Gastrocnemius medialis (tissue), 4 donors: ENCODE measurements at places on chromosomes 2 and 18.
A peak's percentile ranks its signal among the peaks of the same experiment; 100 is the strongest.

DNA sequence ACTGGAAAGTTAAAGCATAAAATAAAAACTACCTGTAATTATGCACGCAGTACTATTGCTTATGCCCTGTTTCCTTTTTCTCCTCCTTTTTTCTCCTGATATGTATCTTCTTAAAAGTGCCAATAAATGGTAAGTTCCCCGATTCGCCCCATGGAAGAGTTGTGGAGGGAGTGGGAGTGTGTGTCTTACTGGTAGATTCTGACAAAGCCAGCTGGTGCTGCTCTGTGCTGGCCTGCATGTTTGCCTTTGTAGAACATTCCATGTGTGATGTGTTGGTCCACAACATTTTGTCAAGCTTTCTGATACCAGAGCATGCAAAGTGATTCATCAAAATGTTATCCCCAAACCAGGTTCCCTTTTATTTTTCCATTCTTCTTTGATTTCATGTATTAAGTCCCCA, 356.9 kb upstream of the RAB12 start:
- DNase-seq, result no peak

DNA sequence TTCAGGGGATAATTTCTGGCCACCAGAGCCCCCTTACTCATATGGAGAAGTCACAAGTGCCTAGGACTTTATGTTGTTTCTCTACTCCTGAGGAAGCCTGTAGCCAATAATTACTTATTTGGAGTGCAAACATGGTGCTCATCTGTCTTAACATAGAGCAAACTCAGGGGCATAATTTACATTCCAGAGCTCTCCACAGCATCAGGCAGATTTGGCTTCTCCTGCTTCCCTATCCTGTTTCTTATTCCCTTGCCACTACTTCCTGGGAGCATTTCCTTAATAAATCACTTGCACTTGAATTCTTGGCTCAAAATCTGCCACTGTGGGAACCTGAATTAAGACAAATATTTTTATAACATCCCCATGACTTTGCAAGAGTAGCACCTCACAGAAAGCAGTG, 960.9 kb downstream of the SOCS6 start:
- DNase-seq, result no peak

GRCh38 chr2:189409131-189409530, 32.1 kb upstream of the WDR75 start:
- no peak for DNase-seq

GRCh38 chr2:24832073-24832461, 38.8 kb downstream of the CENPO start:
- DNase-seq, result peak; percentile 45

- DNase-seq, result no peak
Measured at GRCh38 chr2:36889795-36890194, 76.5 kb downstream of the STRN start.

DNA sequence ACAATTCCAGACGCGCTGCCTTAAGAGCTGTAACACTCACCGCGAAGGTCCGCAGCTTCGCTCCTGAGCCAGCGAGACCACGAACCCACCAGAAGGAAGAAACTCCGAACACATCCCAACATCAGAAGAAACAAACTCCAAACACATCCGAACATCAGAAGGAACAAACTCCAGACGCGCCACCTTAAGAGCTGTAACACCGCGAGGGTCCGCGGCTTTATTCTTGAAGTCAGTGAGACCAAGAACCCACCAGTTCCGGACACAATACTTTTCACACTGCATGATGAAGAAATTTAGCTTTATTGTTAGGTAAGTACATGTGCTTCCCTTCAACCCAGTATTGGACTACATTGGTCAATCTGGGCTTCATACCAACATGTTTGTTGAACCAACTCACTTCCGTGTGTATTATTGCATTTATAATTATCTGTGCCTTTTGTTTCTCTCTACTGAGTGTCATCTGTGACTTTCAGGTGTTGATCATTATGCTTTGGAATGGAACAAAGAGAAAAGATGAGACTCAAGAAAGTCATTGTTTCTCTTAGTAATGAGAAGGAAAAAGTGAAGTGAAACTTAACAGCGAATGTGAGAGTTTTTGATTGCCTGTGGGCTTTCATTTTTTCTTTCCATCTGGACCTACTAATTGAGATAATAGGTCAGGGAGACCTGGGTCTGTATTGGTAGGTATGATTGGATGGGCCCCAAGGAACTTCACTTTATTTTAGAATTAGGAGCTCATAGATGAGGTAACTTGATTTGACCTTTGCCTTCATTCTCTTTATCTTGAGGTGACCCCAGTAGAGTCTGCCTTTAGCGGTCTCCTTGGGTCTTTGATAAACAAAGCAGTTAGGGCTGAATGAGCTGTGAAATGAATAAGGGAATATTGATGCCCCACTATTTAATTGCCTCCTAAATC, 76.1 kb upstream of the CAVIN2 start:
- no peak for DNase-seq

DNA sequence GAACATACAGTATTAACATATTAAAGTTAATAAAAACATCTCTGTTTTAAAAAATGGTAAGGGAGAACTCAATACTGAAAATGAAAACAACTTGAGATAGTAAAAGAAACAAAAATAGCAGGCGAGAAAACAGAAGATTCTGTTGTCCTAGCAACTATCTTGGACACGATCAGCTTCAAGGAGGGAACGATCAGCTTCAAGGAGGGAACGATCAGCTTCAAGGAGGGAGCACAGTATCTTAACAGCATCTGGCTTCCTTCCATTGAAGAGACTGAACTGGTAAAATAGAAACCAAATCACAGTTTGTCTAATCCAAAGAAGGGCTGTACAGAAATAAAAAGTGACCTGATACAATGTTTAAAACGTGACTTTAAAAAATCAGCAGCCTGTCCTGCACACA, 51.8 kb downstream of the NDUFA10 start:
- no peak for DNase-seq

DNA sequence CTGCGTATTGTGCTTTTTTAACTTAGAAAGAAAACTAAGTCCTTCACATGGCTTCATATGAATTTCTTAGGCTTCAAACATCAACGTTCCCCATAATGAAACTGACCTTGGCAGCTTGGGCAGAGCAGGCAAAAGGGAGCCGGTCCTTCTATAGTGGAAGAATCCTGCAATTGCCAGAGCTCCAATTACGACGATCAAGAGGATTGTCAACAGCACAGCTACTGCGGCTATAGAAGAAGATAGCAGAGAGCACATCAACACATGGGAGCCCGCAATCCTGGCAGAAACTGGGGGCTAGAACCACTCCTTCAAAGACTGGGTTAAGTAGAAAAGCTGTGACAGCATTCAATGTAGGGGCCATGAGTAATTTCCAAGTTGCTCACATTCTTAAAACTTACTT, 69.8 kb downstream of the DHRS9 start:
- no peak for DNase-seq

- DNase-seq, result no peak
Measured at GRCh38 chr2:222256250-222256649, 42.5 kb downstream of the PAX3 start.

- no peak for DNase-seq
Measured at GRCh38 chr2:121790276-121790956, 35.0 kb downstream of the TSN start.

- no peak for DNase-seq
Measured at GRCh38 chr2:60556576-60557485, 3.4 kb upstream of the BCL11A start.

GRCh38 chr18:54946149-54946581, 13.1 kb downstream of the CCDC68 start:
- no peak for DNase-seq

- DNase-seq, result peak; percentile 77
Measured at GRCh38 chr2:238596571-238597551, 170.1 kb downstream of the ASB1 start.

DNA sequence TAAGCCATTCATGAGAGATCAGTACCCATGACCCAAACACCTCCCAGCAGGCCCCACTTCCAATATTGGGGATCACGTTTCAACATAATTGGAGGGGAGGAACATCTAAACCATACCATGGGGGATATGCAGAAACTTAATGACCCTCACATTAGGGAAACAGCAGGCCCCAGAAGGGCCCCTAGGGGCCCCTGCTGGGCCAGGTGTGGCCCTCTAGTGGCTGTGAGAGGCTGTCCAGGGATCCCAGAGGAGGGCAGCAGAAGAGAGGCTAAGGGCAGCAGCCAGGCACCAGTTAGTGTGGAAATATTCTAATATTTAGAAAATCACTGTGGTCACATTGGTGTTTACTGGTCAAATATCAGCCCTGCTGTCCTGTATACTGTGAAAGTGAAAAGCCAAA, 49.3 kb upstream of the ANKRD44 start:
- DNase-seq, result no peak

- DNase-seq, result no peak
Measured at GRCh38 chr2:24086241-24086640, 1.6 kb upstream of the TP53I3 start.

DNA sequence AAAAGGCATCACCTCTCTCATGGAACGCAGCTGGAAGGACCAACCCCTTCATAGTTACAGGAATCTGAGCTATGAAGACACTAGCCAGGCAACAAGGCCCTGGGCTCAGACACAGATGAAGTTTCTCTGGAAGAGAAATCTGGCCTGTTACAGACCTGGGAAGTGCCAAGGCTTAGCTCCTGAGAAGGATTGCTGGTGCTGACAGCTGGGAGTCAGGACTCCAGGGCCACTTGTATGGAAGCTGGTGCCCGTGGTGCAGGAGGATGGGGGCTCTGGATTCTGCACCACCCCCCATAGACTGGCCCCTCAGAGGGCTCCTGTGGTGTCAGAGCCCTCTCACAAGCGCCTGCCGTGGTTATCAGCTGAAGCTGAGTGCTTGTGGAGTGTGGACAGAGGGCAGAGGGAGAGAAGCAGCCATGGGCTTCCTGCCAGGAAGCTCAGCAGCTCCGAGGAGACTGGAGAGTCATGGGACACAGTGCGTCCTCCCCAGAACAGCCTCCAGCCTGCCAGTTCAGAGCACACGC, 87.3 kb upstream of the LCLAT1 start:
- peak; percentile 27 for DNase-seq

DNA sequence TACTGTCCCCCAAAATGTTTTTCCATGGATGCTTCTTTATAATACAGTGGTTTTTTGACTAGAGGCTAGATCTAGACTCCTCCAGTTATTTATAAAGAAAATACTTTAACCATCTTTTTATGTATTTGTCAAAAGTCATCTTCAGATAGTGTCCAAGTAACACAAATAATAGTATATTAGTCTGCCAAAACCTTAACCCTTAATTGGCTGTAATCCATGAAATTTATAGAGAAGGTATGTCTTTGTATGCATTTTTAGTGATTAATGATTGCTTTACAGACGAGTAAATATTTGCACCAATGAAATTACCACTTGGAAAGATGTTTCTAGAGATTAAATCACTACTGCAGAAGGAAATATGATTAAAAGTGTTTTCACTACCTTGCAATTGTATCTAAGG, 451.8 kb upstream of the NRXN1 start:
- DNase-seq, result no peak

DNA sequence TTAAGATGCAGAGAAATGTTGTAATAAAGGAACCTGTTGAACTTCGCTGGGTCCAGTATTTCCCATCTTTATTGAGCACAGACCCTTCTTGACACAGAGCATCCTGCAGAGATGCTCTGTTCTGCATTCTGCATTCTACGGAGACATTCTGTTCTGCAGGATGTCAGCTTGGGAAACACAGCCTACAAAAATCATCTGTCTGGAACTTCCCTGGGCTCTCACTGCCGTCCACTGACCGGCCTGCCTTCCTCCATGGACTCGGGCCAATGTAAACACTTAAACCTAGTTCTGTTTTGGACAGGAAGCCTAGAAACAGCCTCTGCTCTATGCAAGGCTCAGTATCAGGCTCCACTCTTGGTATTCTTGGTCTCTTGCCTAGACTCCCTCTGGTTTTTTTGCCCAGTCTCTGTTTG, 90.0 kb upstream of the PPP1CB start:
- peak; percentile 62 for DNase-seq

DNA sequence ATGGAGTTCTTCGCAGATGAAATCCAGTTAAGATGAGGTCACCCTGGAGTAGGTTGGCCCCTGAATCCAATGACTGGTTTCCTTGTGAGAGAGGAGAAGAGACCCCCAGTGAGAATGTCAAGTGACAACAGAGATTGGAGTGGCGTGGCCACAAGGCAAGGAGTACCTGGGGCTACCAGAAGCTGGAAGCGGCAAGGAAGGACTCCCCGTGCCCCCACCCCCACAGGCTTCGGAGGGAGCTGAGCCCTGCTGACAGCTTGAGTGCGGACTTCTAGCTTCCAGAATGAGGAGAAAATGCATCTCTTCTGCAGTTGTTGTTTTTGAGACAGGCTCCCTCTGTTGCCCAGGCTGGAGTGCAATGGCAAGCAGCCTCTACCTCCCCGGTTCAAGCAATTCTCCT, 78.0 kb upstream of the HPCAL1 start:
- no peak for DNase-seq

GRCh38 chr2:134120733-134121630, 132.9 kb upstream of the MGAT5 start:
- peak; percentile 19 for DNase-seq

DNA sequence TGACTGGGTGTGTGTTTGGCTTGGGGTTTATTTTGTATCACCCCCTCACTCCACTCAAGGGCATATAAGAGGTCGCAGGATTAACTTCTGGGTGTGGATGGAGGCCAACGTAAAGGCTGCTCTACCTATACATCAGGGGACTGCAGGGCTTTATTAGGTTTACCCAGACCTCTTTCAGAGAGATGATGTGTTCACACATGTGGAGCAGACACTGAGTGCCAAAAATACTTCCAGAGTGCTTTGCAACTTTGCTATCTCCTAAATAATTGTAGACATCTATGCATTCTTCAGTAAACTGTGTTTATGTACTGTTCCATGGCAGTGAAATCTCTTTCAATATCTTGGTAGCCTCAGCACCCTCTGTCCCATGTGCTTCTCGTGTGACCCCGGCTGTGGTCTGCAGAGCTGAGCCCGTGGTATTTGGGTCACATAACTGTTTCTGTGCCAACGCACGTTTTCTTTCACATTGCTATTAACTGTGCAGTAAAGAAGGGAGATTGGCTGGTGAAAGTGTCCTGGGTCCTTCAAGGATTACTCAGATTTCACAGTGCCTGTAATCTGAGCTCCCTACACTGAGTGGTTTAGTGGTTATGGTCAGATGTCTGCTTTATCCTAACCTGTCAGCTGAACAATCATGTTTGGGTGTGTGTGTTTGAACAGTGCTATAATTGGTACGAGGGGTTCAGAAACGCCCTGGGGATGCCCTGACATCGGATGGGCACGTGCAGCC, 208.1 kb downstream of the VAPA start:
- DNase-seq, result no peak

GRCh38 chr2:205905576-205905975, 180.4 kb downstream of the INO80D start:
- DNase-seq, result no peak

DNA sequence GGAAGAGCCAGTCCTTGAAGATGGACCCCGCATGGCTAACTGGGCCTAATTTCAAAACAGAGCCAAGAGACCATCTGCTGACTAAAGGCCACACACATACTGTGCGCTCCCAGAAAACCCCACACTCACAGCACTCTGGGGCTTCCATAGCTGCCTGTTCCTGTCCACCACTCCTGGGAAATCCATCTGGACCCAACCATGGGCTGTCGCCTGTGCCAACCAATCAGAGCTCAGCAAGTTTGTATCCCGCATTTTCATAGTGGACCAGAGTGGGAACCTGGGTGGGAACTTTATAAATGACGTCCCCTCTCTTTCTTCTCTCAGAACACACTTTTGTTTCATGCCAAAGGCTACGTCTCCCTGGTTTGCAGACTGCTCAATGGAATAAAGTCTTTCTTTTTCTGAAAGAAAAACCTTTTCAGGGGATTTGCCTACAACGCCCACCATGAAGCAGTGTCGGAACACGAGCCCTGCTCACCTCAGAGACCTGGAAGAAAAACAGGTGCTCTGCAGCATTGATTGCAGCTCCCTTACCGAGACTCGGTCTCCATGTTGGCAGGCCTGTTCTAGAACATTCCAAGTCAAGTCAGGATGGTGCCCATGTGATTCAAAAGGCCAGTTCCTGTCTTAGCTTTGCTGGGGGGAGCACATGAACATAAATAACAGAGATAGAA, 137.2 kb upstream of the GPC1 start:
- DNase-seq, result no peak
